ENCODE measurements at places on chromosomes 7 and 10. TPM values are rescaled to one million over a fixed set of nuclear protein-coding genes. Genes with fewer than 3 reads are reported as not detected.

GRCh38 chr10:6525599-6526165, 54.4 kb downstream of the PRKCQ start:
- H3K27me3 ChIP-seq: no peaks in the 10 kb centered on the region
- no peak overlapping the region for H3K4me3 ChIP-seq
- DNase-seq: no peak
- no peaks in the 10 kb centered on the region for H3K36me3 ChIP-seq

The RPS24 gene
- 1,087 TPM for total RNA-seq

- no peak overlapping the region for H3K27ac ChIP-seq
- peaks cover 21% of the 10 kb centered on the region for H3K4me1 ChIP-seq
- no peaks in the 10 kb centered on the region for H3K36me3 ChIP-seq
- H3K27me3 ChIP-seq: no peaks in the 10 kb centered on the region
- no peak overlapping the region for H3K4me3 ChIP-seq
Measured at GRCh38 chr10:35420044-35420443, 83.7 kb downstream of the CCNY start.

The GIMAP6 gene
- total RNA-seq: 77.6 TPM

The OLAH gene
- 10.1 TPM for total RNA-seq

DNA sequence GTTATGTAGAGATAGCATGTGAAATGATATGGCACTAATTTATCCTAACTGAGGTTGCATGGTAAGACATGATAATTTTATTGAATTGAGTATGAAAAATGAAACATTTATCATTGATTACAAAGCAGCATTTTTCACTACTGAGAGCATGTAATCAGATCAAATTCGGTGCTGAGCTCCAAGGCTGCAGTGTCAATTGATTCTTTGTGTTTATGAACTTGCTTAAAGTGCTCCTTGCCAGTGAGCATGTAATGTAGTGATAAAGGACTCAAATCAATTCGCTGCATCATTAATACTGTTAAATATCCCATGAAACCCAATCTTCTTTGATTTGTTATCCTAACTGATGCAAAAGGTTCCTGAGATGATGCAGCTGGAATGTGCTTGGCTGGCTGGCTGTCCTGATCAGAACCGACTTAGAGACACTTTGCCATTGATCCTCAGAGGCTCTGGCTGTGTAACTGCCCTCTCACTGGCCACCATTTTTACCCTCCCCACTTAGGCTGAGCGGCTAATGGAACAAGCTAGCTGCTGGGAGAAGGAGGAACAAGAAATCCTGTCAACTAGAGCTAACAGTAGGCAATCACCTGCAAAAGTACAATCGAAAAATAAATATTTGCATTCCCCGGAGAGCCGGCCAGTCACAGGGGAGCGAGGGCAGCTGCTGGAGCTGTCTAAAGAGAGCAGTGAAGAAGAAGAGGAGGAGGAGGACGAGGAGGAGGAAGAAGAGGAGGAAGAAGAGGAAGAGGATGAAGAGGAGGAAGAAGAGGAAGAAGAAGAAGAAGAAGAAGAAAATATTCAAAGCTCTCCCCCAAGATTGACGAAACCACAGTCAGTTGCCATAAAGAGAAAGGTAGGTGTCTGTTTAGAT, 89.8 kb upstream of the SAMD8 start:
- no peaks in the 10 kb centered on the region for H3K27me3 ChIP-seq
- H3K36me3 ChIP-seq: peaks cover 80% of the 10 kb centered on the region
- no peak overlapping the region for H3K4me3 ChIP-seq

GRCh38 chr7:1370738-1371137, 88.5 kb downstream of the MICALL2 start:
- DNase-seq: no peak
- no peaks in the 10 kb centered on the region for H3K36me3 ChIP-seq
- H3K27ac ChIP-seq: no peak overlapping the region
- H3K4me3 ChIP-seq: no peak overlapping the region

- DNase-seq: no peak
- peaks cover 6% of the 10 kb centered on the region for H3K27me3 ChIP-seq
- H3K36me3 ChIP-seq: no peaks in the 10 kb centered on the region
- H3K4me1 ChIP-seq: peaks cover 22% of the 10 kb centered on the region
- H3K27ac ChIP-seq: no peak overlapping the region
Measured at GRCh38 chr7:143234533-143234875, 12.7 kb downstream of the TAS2R40 start.

- H3K36me3 ChIP-seq: no peaks in the 10 kb centered on the region
- no peak overlapping the region for H3K27ac ChIP-seq
- H3K4me1 ChIP-seq: peaks cover 8% of the 10 kb centered on the region
- no peak overlapping the region for H3K4me3 ChIP-seq
Measured at GRCh38 chr7:26087321-26088091, 64.5 kb upstream of the NFE2L3 start.

- H3K27ac ChIP-seq: no peak overlapping the region
- H3K36me3 ChIP-seq: no peaks in the 10 kb centered on the region
- no peaks in the 10 kb centered on the region for H3K27me3 ChIP-seq
Measured at GRCh38 chr7:156156734-156157408, 344.6 kb upstream of the SHH start.

DNA sequence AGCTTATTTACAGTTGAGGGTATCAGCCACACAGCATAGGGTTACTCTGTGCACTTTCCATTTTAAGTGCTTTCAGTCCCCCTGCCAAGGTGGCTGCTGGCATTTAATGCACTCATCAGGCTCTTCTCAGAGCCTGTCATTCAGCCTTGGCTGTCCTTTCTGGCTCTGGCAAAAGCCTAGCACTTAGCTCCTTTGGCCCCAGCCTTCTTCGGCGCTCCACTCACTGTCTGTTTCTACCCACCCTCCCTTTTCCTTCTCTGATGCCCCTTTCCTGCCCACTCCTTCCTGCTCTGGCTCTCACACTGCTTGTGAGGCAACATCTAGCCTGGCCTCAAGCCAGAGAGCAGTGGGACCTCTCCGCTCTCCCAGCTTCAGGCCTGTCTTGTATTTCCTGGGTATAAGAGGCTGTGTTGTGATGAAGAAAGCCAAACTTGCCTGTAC, 60.2 kb downstream of the WIPF3 start:
- no peak overlapping the region for H3K4me3 ChIP-seq
- no peaks in the 10 kb centered on the region for H3K36me3 ChIP-seq
- H3K27ac ChIP-seq: no peak overlapping the region
- H3K4me1 ChIP-seq: peaks cover 6% of the 10 kb centered on the region

DNA sequence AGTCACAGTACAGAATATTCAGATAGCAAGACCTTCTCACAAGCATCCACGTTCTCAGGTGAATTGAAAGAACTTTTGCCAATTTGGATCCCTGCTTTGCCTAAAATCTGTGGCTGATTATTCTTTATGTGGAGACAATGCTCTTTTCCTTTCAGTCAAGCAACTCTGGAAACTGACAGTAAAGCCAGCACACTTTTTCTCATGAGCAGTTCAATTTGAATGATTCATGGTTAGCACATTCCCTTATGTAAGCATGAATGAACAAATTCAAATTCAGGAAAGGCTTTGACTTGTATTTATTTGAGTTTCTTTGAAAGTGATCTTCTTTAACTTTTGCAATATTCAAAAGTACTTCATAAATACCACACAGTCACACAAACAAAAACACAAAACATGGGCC, 57.6 kb downstream of the MEOX2 start:
- no peaks in the 10 kb centered on the region for H3K36me3 ChIP-seq
- H3K27ac ChIP-seq: no peak overlapping the region
- H3K4me1 ChIP-seq: no peaks in the 10 kb centered on the region

- H3K4me3 ChIP-seq: no peak overlapping the region
- H3K27ac ChIP-seq: no peak overlapping the region
- H3K27me3 ChIP-seq: no peaks in the 10 kb centered on the region
- DNase-seq: no peak
- H3K36me3 ChIP-seq: no peaks in the 10 kb centered on the region
Measured at GRCh38 chr10:133445268-133445732, 8.4 kb upstream of the SCART1 start.

GRCh38 chr10:43696909-43697483, 48.3 kb upstream of the ZNF32 start:
- peaks cover 6% of the 10 kb centered on the region for H3K4me1 ChIP-seq
- H3K27ac ChIP-seq: no peak overlapping the region
- no peak for DNase-seq

GRCh38 chr7:116122972-116123595, 87.3 kb upstream of the TES start:
- no peak overlapping the region for H3K27ac ChIP-seq
- no peak for DNase-seq
- no peak overlapping the region for H3K4me3 ChIP-seq
- no peaks in the 10 kb centered on the region for H3K4me1 ChIP-seq
- no peaks in the 10 kb centered on the region for H3K36me3 ChIP-seq
- no peaks in the 10 kb centered on the region for H3K27me3 ChIP-seq

The AP5Z1 gene
- 39.3 TPM for total RNA-seq

The CUBN gene
- total RNA-seq: 8.1 TPM

DNA sequence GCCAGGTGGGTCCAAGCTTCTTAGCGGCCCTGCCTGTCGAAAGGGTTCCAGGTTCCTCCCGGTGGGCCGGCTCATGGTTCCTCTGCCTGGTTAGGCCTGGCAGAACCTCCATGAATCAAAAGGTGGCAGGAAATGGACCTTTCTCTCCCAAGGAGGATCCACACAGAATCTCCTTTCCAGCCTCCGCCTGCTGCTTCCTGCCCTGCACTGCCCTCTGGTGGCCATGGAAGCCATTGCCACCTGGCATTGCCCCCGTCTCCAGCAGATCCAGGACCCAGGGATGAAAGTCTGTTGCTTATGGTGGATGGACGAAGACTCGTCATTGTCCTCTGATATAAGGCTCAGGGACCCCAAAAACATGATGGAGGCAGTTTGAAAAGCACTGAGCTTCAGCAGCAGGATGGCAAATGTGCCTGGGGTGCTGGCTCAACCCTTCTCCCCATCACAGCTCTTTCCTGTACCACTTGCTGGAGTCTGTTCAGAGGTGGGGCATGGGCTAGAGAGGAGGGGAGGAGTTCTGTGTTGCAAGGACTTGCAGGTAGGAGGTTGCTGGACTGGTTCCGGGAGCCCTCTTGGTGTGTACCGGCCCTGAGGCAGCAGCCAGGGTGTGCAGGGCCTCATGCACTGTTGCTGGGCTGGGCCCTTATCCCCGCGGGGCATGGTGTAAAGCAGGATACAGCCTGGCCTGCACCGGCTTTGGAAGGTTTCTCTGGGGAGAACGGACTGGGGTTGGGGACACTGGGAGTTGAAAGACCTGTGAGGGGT, 11.3 kb upstream of the INMT start:
- H3K4me3 ChIP-seq: no peak overlapping the region
- peak; percentile 91 for DNase-seq
- no peak overlapping the region for H3K27ac ChIP-seq
- H3K36me3 ChIP-seq: no peaks in the 10 kb centered on the region
- peaks cover 7% of the 10 kb centered on the region for H3K4me1 ChIP-seq

The NODAL gene
- total RNA-seq: not detected

GRCh38 chr10:108849688-108850087, 1073.6 kb downstream of the XPNPEP1 start:
- no peak for DNase-seq
- no peak overlapping the region for H3K4me3 ChIP-seq
- H3K36me3 ChIP-seq: no peaks in the 10 kb centered on the region
- H3K27ac ChIP-seq: no peak overlapping the region
- no peaks in the 10 kb centered on the region for H3K27me3 ChIP-seq

The IKZF1 gene
- 235 TPM for total RNA-seq

The SORCS1 gene
- total RNA-seq: 1.4 TPM

DNA sequence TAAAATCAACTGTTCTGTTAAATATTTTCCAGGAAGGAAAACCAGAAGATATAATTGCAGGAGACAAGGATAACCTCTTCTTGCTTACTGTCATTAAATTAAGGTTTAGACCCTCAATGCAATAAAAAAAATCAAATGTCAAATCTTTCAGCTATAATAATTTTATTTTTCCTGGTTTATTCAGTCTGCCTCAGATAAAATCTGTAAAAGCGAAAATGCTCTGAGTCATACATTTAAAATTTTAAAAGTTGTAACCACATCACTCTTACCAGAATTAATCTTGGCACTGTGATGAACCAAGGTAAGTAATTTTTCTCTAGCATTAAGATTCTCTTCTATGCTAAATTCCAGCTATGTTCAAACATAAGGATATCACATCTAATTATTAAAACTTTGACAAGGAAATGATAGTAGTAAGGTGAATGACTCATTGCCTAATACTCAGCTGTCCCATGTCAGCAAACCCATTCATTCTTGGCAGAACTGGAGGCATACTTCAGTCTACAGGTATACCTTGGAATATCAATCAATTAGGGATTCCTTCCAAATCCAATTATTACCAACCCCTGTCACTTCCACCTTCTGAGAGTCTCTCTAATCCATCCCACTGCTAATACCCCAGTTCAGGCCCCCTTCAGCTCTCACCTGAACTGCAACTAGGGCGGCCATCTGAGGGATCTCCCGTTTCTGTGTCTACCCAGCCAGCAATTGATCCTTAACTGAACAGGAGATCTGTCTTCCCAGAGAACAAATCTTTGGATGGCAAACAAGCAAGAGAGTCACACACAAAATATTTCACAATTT, 434.1 kb downstream of the GRM8 start:
- no peak for DNase-seq
- no peaks in the 10 kb centered on the region for H3K4me1 ChIP-seq
- no peak overlapping the region for H3K27ac ChIP-seq
- no peaks in the 10 kb centered on the region for H3K36me3 ChIP-seq
- no peaks in the 10 kb centered on the region for H3K27me3 ChIP-seq
- no peak overlapping the region for H3K4me3 ChIP-seq

GRCh38 chr10:72104472-72105097, 16.2 kb upstream of the SPOCK2 start:
- no peak overlapping the region for H3K4me3 ChIP-seq
- DNase-seq: no peak
- H3K27ac ChIP-seq: no peak overlapping the region
- peaks cover 36% of the 10 kb centered on the region for H3K36me3 ChIP-seq
- no peaks in the 10 kb centered on the region for H3K27me3 ChIP-seq

The WDFY4 gene
- 88.6 TPM for total RNA-seq

- H3K4me3 ChIP-seq: no peak overlapping the region
- H3K4me1 ChIP-seq: peaks cover 14% of the 10 kb centered on the region
- no peak for DNase-seq
- peaks cover 21% of the 10 kb centered on the region for H3K27me3 ChIP-seq
- H3K27ac ChIP-seq: no peak overlapping the region
Measured at GRCh38 chr7:15682751-15683245, 3.7 kb downstream of the MEOX2 start.

DNA sequence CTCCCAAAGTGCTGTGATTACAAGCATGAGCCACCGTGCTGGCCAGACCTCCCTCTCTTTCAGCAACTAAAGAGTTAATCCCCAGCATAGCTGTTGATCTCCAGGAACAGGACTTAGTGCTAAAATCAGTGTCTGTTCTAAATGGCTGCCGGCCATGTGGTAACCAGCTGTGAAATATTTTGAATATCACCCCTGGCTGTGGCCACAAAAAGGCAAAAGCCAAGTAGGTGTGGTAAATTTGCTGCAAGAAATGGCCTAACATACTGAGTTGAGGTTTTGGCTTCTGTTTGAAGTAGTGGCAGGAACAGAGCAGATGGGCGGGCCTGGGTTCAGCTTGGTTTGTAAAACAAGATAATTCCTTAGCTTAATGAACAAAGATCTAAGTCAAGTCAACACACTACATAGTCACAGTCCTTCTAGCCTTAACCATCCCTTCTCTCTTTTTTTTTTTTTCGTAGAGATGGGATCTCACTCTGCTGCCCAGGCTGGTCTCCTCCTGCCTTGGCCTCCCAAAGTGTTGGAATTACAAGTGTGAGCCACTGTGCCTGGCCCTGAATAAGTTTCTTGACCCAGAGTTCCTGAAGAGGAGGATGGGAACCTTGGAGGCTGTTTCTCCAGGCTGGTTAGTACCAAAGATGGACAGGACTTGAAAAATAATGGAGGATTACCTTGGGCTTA, 22.7 kb upstream of the AGFG2 start:
- no peaks in the 10 kb centered on the region for H3K27me3 ChIP-seq
- no peaks in the 10 kb centered on the region for H3K36me3 ChIP-seq
- H3K4me1 ChIP-seq: peaks cover 6% of the 10 kb centered on the region
- no peak for DNase-seq
- no peak overlapping the region for H3K4me3 ChIP-seq
